Dermis lymphatic vessel endothelial cell (primary cell): ENCODE measurements at places on chromosomes 4 and X. TPM values are rescaled to one million over a fixed set of nuclear protein-coding genes. Genes with fewer than 3 reads are reported as not detected.

The DGAT2L6 gene
- not detected in 2 replicates for total RNA-seq

The STPG2 gene
- under 0.01 and 0.17 TPM in 2 replicates for total RNA-seq

The EFHC2 gene
- total RNA-seq, result not detected in 2 replicates

The CD40LG gene
- not detected in 2 replicates for total RNA-seq

The HMX1 gene
- not detected in 2 replicates for total RNA-seq

The FDCSP gene
- total RNA-seq, result not detected in 2 replicates

The NEIL3 gene
- total RNA-seq, result 1.7 and 1.9 TPM in 2 replicates

The ARSH gene
- total RNA-seq, result not detected in 2 replicates

The ZDHHC15 gene
- total RNA-seq, result not detected in 2 replicates

The GC gene
- total RNA-seq, result not detected in 2 replicates

The STAP1 gene
- under 0.01 TPM in 1 of 2 replicates, not detected in the other for total RNA-seq

The SPARCL1 gene
- 0.87 and 1.5 TPM in 2 replicates for total RNA-seq

The CXCL10 gene
- total RNA-seq, result not detected in 2 replicates

The SRP72 gene
- 71.7 and 110 TPM in 2 replicates for total RNA-seq

The LDB2 gene
- total RNA-seq, result 642 and 722 TPM in 2 replicates

The CXXC4 gene
- total RNA-seq, result 0.17 TPM in 1 of 2 replicates, not detected in the other

The FGF5 gene
- total RNA-seq, result 0.09 and 0.22 TPM in 2 replicates
